ENCODE measurements at places on chromosomes 1 and 21.

- DNase-seq, result no peak
These were observed 72.6 kb upstream of the RGL1 start for GRCh38 chr1:183732236-183732880.

- DNase-seq, result no peak
These were observed 34.8 kb downstream of the KIAA1614 start for GRCh38 chr1:180947499-180947885.

DNA sequence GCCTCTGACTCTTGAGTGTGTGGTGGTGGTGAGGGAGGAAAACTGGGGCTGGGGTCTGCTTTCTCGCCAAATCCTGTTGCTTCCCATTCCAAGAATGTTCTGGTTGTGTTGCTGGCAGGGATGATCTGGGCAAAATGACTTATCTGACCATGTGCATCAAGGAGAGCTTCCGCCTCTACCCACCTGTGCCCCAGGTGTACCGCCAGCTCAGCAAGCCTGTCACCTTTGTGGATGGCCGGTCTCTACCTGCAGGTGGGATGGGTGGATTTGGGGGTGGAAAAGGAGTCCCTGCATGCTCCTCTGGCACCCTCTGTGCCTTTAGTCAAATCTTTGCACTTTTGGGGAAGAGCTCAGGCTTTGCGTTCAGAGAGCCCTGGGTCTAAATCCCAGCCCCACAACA is 18.1 kb downstream of the CYP4B1 start:
- no peak for DNase-seq

DNA sequence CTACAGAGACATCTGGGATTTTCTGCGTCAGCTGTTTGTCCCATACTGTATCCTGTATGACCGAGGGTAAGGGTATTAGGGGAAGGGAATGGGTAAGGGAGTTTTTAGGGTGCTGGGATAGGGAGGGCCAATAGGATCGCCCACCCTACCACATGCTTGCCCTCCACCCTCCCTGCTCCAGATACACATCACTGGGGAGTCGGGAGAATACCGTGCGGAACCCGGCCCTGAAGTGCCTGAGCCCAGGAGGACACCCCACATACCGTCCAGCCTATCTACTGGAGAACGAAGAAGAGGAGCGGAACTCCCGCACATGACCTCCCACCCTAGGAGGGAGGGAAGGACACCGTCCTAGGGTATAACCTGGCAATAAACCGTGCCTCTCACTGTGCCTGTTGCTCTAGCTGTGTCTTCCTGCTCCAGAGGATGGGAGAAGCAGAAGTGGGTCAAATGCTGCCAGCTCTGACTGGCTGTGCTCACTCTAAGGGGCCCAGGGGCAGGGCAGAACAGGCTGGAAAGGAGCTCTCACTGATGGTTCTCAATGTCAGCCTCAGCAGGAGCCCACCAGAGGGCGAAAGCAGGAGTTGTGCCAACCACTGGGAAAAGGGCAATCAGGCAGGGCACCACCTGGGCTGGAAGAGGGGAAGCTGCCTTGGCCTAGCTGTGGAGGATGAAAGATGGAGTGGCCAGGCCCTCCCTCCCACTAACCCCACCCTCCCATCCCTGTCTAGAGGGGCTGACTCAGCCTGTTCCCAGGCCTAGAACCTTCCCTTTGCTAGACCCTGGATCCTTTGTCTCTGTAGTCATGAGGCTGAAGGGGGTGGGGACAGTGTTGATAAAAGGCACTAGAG is 440 bp upstream of the LENEP start:
- no peak for DNase-seq

GRCh38 chr21:19261731-19262376 is 858.3 kb upstream of the TMPRSS15 start:
- DNase-seq, result no peak

GRCh38 chr1:203090421-203091198 is 4.8 kb upstream of the MYOG start:
- no peak for DNase-seq

DNA sequence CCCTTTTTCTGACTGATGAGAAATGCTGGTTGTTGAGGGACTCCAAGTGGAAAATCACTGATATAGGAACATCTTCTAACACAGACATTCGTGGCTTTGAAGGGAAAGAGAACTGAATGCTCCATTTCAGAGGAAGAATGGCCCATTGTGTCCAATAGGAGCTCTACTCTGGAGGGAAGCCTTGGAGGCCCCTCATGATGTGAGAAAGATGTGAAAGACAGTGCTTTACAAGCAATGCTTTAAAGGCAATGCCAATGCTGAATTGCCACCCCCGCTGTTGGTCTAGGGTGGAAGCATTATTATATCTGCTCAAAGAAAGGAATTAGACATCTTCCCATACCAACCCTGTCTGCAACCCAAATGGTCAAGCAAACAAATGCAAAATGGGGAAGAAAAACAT is 13.7 kb downstream of the NMNAT2 start:
- no peak for DNase-seq

DNA sequence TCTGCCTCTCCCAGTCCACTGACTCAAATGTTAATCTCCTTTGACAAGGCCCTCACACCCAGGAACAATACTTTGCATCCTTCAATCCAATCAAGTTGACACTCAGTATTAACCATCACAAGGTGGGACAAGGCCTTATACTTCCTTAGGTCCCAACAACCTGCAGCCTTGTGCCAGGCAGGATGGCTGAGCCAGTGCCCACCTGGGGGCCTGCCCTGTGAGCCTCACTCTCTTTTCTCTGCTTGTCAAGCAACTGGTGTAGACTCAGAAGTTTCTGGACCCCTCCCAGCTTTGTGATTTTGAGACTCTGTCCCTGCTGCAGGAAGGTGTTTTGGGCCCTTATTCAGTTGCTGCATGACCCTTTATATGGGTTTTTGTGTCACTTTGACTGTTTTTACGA is 310.0 kb upstream of the C1orf174 start:
- no peak for DNase-seq

DNA sequence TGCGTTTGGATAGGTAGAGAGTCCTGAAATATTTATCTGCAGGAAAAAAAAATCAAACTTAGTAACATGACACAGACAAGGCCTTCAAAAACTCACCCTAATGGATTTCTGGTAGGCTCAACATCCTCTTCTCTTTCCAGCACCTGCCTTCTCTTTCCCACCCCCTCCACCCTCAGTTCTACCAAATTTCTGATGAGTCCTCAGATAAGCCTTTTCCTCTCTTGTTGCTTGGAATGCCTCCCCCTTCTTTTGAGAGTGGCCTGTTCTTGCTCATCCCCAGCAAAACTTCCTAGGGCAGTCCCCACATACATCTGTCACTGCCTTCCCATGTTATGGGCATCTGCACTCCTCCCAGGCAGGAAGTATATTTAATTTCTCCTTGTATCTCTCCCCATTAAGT is 7.6 kb upstream of the LBR start:
- DNase-seq, result no peak

GRCh38 chr1:208511242-208511860 is 267.2 kb upstream of the PLXNA2 start:
- no peak for DNase-seq
